Endothelial cell of umbilical vein (primary cell): ENCODE measurements at places on chromosomes 6 and 20.

DNA sequence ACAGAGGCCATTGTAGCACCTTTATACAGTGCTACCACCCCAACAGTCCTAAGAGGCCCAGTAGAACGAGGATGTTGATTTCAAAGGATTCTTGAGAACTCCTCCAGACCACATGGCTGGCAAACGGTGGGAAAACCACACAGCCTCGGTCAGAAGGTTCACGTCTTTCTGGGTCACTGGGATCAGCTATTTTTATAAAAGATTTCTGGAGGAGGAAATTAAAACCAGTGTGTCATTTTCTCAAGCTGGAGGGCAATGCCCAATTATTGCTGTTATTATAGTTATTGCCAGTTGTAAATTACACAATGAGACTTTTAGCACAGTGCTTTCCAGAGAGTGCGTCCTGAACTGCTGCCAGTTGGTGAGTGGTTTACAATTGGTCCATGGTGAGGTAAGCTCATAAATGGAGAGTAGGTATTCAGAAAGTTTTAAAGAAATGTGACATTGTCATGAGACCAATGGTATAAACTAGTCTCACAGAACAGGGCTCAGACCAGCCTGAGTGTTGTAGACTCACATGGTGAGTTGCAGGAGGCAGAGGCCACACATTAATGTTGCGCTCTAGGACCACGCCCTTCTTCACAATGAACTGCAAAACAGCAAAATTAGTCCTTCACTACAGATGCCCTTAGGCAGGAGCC, 8.4 kb upstream of the PPP1R14C start:
- no peak for DNase-seq

DNA sequence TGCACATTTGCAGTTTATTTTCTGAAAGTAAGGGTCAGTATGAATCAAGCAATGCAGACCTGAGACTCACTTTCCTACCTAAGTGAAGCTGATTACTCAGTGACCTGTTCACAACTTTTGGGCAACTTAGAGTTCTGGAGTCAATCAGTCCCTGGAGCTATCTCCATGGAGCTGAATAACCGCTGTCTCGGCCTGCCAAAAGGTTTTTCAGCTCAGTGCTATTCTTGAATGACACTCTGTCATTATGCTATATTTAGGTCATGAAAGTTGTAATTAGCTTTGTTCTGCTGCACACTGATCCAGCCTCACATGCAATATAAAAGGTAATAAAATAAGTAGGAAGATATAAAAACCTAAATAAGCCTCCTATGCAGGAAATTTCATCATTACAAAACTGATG, 356.0 kb downstream of the BMP2 start:
- DNase-seq: no peak

DNA sequence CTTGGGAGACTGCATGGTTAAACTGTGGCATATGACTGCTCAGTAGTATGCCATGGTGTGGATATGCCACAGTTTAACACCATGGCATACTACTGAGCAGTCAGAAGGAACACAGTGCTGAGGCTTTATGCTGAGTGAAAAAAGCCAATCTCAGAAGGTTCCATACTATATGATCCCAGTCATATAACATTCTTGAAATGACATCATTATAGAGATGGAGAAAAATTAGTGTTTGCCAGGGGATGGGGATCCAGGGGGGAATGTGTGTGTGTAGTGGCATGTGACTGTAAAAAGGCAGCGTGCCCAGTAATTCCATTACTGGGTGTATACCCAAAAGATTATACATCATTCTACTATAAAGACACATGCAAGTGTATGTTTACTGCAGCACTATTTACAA, 85.8 kb downstream of the FOXF2 start:
- no peak for DNase-seq

- DNase-seq: no peak
These were observed 12.6 kb downstream of the KCNK17 start for GRCh38 chr6:39301606-39302005.

- DNase-seq: peak; percentile 15
These were observed 572 bp downstream of the SLC2A4RG start for GRCh38 chr20:63740070-63740626.

GRCh38 chr20:56730003-56730402, 100.9 kb downstream of the TFAP2C start:
- no peak for DNase-seq

DNA sequence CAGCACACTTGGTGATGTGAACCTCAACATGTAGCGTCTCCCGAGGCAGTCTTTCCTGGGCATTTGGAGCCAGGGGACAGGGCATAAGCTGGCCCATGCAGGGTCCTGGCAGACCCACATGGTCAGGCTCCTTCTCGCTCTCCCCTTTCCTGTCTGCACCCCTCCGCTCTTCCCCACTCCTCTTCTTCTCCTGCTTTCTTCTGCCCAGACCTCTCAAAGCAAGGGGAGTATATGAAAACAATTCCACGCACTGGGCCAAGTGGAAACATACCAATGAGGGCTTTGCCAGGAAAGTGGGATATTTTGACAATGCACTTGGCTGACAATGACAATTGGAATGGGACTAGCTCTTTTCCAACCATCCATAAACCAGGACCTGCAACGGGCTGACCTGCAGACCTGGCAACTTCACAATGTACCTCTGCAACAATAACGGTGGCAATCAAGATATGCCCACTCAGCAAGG, 58.9 kb upstream of the TRAF3IP2 start:
- DNase-seq: no peak
